ENCODE measurements at places on chromosomes 4 and X. TPM values are rescaled to one million over a fixed set of nuclear protein-coding genes. Genes with fewer than 3 reads are reported as not detected.

Gene ATP11C
- total RNA-seq = 43.2 TPM

Gene TMPRSS11E
- total RNA-seq = not detected

Gene ASB9
- 2.2 TPM for total RNA-seq

Gene DDX53
- total RNA-seq = not detected

Gene CLDN22
- total RNA-seq = not detected

Gene HAUS7
- total RNA-seq = 26.0 TPM

Gene SRP72
- 71.3 TPM for total RNA-seq
